ENCODE measurements at places on chromosomes 12 and 14. TPM values are rescaled to one million over a fixed set of nuclear protein-coding genes. Genes with fewer than 3 reads are reported as not detected.

DNA sequence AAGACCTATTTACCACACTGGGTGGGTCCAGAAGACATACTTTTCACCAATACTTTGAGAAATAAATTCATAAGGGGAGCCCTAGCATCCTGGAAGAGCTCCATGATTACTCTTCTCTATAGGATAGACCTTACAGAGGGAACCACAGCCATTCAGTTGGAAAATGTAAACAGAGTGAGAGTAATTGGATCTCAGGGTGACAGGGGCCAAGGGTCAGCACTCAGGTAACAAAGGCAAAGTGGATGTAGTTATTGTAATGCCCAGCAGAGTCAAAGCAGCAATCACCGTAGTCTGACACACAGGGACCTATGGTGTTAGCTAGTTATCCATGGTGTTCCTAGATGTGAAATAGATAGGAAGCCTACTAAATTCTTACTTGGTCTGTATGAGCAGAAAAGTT is 10.8 kb upstream of the GTF2A1 start:
- no peak overlapping the region for H3K27ac ChIP-seq
- DNase-seq, result no peak

The LHX5 gene
- total RNA-seq, result not detected

The ARHGAP9 gene
- 248 TPM for total RNA-seq

The WNT1 gene
- total RNA-seq, result 1.1 TPM

The CARMIL3 gene
- 0.95 TPM for total RNA-seq

All from activated CD8-positive, alpha-beta T cell treated with anti-CD3 and anti-CD28 coated beads, Interleukin-2, amount 10 ng/mL, durations not matched to agents 7 days and 5 days (primary cell).